DMS79 (cell line): ENCODE measurements at places on chromosomes 13 and 19.

GRCh38 chr13:46184277-46184699 lies 2.3 kb upstream of the LCP1 start:
- no peak for DNase-seq

GRCh38 chr13:28819735-28820098 lies 422 bp upstream of the MTUS2 start:
- no peak for DNase-seq

DNA sequence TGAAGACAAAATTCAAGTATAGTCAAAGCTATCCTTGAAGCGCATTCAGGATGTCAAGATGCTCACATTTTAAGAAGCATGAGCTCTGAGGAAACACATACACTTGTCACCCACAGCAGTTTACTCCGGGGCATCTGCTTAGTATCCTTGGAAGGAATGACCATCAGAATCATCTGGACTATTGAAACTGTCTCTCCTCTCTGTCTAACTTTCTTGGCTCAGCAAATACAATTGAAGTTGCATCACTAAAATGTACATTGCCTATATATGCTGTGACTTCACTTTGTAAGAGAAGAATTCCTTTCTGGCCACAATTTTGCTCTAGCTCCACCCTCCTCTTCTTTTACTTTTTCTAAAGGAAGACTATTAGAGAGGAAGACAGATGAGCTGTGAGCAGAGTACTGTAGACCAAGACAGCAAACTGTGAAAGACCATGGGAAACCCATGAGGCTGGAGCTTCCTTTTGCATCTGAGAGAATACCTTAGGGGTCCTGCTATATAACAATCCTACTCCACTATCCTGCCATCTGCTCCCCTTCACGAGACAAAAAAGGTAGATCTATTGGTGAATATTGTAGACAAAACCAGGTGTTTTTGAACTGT lies 906.3 kb downstream of the PCDH9 start:
- no peak for DNase-seq

- DNase-seq: no peak
Observed at GRCh38 chr19:38134540-38135149, 89.4 kb downstream of the DPF1 start.

DNA sequence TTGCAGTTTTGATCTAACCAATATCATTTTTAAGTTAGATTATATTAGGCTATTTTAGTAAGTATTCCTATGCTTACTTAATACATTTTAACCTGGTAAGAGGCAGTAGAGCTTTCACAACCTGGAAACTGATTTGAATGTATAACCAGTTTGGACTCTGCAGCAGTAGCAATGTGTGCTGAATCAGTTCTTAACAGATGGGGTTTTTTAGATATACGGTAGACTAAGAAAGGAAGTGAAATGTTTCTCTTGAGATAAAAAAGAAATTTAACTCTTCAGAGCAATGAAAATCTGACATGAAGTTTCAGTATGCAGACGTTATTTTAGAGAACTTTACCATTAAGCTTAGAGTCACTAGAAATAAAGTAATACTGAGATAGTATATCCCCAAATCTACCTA lies 2.7 kb downstream of the NBEA start:
- no peak for DNase-seq

GRCh38 chr13:34943436-34944273 lies 1.6 kb downstream of the NBEA start:
- DNase-seq: peak; percentile 8

DNA sequence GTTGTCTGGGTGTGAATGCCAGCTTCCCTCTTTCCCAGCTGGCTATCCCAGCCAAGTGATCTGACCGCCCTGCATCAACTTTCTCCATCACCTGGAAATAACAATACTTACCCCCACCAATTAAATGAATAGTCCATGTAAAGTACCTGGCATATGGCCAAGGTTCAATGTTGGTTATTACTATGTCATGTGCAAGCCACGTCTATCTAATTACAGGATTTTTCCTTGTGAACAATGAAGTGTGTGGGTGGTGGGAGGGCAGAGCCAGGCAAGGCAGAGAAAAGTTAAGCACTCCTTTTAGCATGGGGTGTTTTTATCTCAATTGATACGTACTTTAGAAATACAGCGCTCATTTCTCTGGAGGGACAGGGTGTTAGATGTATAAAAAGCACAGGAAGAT lies 121.1 kb downstream of the NHLRC3 start:
- DNase-seq: peak; percentile 76

GRCh38 chr19:6066661-6067646 lies 43.3 kb downstream of the RFX2 start:
- peak; percentile 85 for DNase-seq
